Effector memory CD4-positive, alpha-beta T cell (primary cell): ENCODE measurements at places on chromosomes 7 and 10.

DNA sequence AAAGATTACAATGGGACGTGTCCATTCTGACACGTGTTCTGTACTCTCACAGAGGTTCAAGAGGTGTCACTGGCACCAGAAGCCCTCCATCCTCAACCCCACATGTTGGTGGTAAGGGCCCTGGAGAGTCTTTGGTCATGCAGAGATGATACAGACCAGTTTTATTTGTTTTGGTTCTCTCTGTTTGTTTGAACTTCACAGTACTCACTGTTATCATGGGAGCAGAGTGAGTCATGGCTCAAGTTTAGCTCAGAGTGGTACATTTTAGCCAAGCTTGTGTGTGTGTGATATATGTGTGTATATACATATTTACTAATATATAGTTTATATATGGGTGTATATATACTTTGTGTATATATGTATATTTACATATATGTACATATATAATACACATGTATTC is 935.6 kb downstream of the GRID1 start:
- no peaks in the 10 kb centered on the region for H3K27me3 ChIP-seq
- no peak overlapping the region for H3K4me3 ChIP-seq
- no peak overlapping the region for H3K27ac ChIP-seq
- no peaks in the 10 kb centered on the region for H3K4me1 ChIP-seq

- H3K27ac ChIP-seq, result no peak overlapping the region
- no peaks in the 10 kb centered on the region for H3K27me3 ChIP-seq
- no peaks in the 10 kb centered on the region for H3K4me1 ChIP-seq
- DNase-seq, result no peak
- no peak overlapping the region for H3K4me3 ChIP-seq
- no peaks in the 10 kb centered on the region for H3K36me3 ChIP-seq
Observed at GRCh38 chr10:117884093-117884492, 162.6 kb downstream of the RAB11FIP2 start.

DNA sequence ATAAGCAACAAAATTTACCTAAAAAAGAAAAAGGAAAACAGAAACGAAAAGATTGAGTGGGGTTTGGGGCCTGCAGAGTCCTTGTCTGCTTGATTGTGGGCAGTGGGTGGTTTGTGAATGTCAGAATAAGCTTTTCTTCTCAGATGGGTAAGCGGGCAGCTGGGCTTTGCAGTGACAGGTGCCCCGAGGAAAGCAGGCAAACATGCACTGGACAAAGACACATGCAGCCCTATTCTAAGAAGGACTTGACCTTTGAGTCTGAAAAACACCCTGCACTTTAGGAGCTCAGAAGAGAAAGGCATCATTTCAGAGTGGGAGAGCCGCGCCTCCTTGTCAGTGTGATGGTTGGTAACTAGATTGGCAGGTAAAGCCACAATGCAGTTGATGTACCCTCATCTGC is 562.7 kb downstream of the PTPRN2 start:
- no peak overlapping the region for H3K27ac ChIP-seq
- H3K4me1 ChIP-seq, result no peaks in the 10 kb centered on the region
- no peak overlapping the region for H3K4me3 ChIP-seq
- no peaks in the 10 kb centered on the region for H3K27me3 ChIP-seq
- no peak for DNase-seq

DNA sequence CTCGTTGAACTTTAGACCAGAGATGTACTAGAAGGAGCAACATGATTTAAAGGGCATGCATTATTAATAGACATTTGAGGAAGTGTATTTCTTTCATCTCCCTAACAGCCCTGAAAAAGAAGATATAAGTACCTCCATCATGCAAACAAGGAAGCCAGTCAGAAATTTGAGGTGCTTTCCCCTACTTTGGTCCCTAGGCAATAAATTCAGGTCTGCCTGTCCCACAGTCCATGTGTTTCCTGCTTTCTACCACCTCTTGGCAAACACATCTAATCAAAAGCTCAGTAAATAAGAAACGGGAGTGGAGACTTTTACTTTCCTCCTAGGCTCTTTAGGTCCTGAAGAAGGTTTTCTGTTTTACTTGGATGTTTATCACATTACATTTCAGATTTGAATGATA is 5.2 kb upstream of the SEMA3C start:
- H3K4me1 ChIP-seq, result no peaks in the 10 kb centered on the region
- DNase-seq, result no peak
- H3K4me3 ChIP-seq, result no peak overlapping the region
- no peaks in the 10 kb centered on the region for H3K36me3 ChIP-seq
- H3K27ac ChIP-seq, result no peak overlapping the region

DNA sequence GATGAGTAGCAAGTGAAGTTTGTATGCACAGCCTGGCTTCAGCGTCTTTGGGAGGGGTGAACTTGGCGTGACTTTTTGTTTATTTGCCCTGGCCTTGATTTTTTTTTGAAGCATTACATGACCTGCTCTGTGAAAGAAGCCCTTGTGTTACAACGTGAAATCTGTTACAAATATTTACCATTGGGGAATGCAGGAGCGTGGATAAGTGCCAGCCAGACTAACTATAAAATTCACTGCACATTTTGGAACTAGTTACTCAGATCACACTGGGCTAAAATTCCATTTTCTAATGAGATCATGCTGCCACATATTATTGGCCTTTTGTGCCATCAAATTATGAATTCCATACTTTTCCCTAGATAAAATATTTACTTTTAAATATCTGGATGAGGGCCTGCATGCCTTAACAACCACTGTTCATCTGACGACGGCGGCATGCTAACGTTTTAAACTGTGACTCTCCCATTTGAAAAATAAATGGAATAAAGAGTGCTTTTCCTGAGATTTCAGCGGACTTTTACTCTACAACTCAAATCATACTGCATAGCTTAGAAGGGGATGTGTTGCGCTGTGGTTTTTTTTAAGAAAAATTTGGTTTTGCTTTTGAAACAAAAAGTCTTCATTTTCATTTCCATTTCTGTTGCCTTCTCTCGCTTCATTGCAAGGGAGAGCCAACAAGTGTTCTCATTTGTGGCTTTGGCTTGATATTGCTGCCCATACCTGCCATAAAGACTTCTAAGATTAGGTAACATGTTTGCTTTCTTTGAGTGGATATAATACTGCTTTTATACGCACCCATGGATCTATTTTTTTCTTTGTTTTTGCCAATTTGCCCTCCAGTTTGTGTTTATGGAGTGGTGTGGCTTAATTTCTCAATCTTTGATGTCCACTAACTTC is 352.2 kb downstream of the TFEC start:
- H3K4me3 ChIP-seq, result no peak overlapping the region
- no peaks in the 10 kb centered on the region for H3K4me1 ChIP-seq
- no peaks in the 10 kb centered on the region for H3K36me3 ChIP-seq
- DNase-seq, result no peak
- H3K27ac ChIP-seq, result no peak overlapping the region

DNA sequence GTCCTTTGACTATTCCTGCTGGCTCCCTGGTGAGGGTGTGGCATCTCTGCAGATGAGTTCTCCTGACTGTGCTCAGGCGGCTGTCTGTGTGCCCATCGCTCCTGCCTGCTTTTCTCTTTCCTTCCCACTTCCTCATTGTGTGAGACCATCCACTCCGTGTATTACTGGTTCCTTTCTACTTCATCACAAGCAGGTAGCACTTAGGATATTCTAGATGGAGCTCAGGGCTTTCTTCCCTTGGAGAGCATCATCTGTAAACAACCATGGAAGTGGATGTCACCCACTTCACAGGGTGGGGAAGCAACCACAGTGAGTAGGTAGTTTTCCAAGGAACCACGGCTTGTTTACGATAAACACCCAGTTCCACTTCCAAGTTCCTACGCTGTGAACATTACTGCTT is 15.7 kb downstream of the DNAJB6 start:
- peaks cover 13% of the 10 kb centered on the region for H3K36me3 ChIP-seq
- H3K4me1 ChIP-seq, result peaks cover 25% of the 10 kb centered on the region
- H3K27me3 ChIP-seq, result no peaks in the 10 kb centered on the region
- DNase-seq, result no peak

DNA sequence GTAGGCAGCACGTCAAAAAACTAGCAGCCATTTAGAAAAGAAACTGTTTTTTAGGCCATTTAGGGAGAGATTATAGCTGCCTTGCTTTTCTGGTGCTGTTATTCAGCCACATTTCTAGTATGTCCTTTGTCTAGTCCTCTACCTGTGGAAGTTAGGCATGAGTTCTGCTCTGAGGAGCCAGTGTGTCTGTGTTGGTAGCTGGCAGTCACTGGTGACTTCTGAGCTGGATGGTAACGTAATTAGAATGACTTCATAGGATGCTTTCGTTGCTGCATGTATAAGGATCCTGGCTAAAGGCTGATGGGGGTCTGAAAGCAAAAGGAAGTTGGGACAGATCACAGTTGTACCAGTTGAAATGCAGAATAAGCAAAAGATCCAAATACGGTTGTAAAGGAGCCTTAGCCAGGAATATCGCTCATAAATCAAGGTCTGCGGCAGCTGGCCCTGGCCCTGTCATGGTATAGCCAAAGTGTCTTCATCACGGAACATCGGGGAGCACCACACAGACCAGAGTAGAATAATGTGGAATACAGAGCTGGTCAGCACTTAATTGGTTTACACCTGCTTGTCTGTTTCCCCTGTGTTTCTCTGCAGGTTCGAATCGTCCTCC is 226.7 kb downstream of the EXOC4 start:
- no peak overlapping the region for H3K27ac ChIP-seq
- DNase-seq, result no peak
- no peaks in the 10 kb centered on the region for H3K27me3 ChIP-seq
- peaks cover 4% of the 10 kb centered on the region for H3K36me3 ChIP-seq

- H3K27me3 ChIP-seq, result no peaks in the 10 kb centered on the region
- H3K4me3 ChIP-seq, result peak overlapping the region; percentile 85
- H3K36me3 ChIP-seq, result peaks cover 32% of the 10 kb centered on the region
- peak overlapping the region; percentile 96 for H3K27ac ChIP-seq
- DNase-seq, result no peak
- peaks cover 52% of the 10 kb centered on the region for H3K4me1 ChIP-seq
Observed at GRCh38 chr10:133275684-133276092, 980 bp downstream of the ADAM8 start.

DNA sequence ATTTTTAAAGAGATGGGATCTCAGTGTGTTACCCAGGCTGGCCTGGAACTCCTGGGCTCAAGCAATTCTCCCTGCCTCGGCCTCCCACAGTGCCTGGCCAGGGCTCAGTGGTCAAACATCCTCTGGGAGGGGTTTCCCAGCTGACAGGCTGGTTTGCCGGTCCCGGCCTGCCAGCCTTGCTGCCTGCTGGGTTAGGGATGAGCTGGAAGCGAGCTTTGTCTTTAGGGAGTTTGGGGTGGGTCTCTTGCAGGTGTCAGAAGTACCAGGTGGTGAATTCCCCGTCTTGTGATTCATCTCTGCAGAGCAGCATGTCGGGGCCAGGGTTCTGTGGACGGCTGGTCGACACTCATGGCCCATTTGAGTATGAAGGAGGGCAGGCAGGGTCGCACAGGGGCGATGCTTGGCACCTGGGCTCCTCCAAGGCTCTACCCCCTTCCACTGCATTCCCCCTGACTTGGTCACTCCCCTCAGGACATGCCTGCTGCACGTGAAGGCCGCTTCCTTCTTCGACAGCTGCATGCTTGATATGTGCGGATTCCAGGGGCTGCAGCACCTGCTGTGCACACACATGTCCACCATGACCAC is 30.3 kb downstream of the ZAN start:
- H3K36me3 ChIP-seq, result no peaks in the 10 kb centered on the region
- DNase-seq, result no peak
- no peaks in the 10 kb centered on the region for H3K4me1 ChIP-seq
- no peak overlapping the region for H3K27ac ChIP-seq

GRCh38 chr7:64307254-64308015 is 6.3 kb upstream of the ZNF736 start:
- no peaks in the 10 kb centered on the region for H3K27me3 ChIP-seq
- H3K27ac ChIP-seq, result peak overlapping the region; percentile 70
- H3K36me3 ChIP-seq, result no peaks in the 10 kb centered on the region
- H3K4me3 ChIP-seq, result peak overlapping the region; percentile 48
- peaks cover 9% of the 10 kb centered on the region for H3K4me1 ChIP-seq
- DNase-seq, result peak; percentile 83

GRCh38 chr7:40859965-40860543 is 725.2 kb downstream of the SUGCT start:
- H3K4me3 ChIP-seq, result no peak overlapping the region
- no peaks in the 10 kb centered on the region for H3K36me3 ChIP-seq
- H3K27me3 ChIP-seq, result no peaks in the 10 kb centered on the region
- no peaks in the 10 kb centered on the region for H3K4me1 ChIP-seq
- H3K27ac ChIP-seq, result no peak overlapping the region

DNA sequence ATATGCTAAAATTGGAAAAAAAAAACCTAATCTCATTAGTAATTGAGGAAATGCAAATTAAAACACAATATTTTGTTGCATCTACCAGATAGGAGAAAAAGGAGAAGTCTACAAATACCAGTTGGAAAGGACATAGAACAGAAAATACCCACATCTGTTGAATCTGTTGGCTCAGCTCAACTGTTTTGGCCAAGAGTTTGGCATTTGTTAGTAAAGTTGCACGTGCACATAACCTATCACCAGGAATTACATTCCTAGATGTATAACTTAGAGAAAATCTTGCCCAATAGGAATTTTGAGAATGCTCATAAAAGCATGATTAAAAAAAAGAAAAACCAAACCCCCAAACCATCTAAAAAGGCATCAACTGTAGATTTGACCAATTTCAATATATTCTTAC is 282.1 kb upstream of the BMPER start:
- no peak for DNase-seq
- no peaks in the 10 kb centered on the region for H3K27me3 ChIP-seq
- H3K27ac ChIP-seq, result no peak overlapping the region
- H3K4me3 ChIP-seq, result no peak overlapping the region
- H3K4me1 ChIP-seq, result no peaks in the 10 kb centered on the region
- no peaks in the 10 kb centered on the region for H3K36me3 ChIP-seq

GRCh38 chr10:73810735-73811465 is 498 bp downstream of the NDST2 start:
- H3K4me1 ChIP-seq, result peaks cover 13% of the 10 kb centered on the region
- DNase-seq, result peak; percentile 52
- peaks cover 50% of the 10 kb centered on the region for H3K36me3 ChIP-seq

GRCh38 chr10:104247513-104248146 is 7.1 kb upstream of the GSTO1 start:
- H3K4me3 ChIP-seq, result no peak overlapping the region
- DNase-seq, result no peak
- H3K27ac ChIP-seq, result no peak overlapping the region
- H3K4me1 ChIP-seq, result no peaks in the 10 kb centered on the region
- no peaks in the 10 kb centered on the region for H3K36me3 ChIP-seq

DNA sequence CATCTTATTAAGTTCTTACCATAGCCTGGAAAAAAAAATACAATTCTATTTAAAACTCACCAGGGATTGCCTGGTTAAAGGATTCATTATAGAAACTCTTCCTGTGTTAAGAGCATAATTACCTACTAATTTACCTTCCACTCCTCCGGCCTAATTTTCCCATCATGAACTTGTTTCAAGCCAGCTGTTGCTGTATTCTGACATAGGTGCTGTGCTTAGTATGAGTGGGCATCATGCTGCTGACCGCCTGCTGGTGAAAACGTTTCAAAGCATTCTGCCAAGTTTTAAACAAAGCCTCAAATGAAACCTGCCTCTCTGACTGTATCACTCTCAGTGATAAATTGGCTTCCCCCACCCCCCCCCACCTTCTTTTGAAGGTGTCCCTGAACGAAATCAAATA is 47.8 kb upstream of the KCNMA1 start:
- H3K27ac ChIP-seq, result no peak overlapping the region
- H3K4me3 ChIP-seq, result no peak overlapping the region
- DNase-seq, result no peak
- no peaks in the 10 kb centered on the region for H3K4me1 ChIP-seq
- H3K36me3 ChIP-seq, result no peaks in the 10 kb centered on the region
